ENCODE measurements at places on chromosomes 2 and 18.

- no peak for DNase-seq
These were observed 57.9 kb downstream of the FAM171B start for GRCh38 chr2:186751790-186752189.

DNA sequence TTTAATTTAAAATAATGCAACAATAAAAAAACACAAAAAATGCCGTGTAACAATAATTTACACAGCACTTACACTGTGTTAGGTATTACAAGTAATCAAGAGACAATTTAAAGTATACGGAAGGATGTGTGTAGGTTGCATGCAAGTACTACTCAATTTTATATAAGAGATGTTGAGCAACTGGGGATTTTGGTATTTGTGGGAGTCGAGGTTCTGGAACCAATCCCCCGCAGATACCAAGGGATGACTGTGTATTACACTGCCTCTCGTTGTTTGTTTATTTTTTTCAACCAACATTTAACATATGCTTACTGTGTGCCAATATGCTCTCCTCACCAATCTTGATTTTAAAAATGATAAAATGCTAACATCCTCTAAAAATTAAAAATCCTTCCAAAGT lies 24.8 kb downstream of the MAP3K2 start:
- no peak for DNase-seq

DNA sequence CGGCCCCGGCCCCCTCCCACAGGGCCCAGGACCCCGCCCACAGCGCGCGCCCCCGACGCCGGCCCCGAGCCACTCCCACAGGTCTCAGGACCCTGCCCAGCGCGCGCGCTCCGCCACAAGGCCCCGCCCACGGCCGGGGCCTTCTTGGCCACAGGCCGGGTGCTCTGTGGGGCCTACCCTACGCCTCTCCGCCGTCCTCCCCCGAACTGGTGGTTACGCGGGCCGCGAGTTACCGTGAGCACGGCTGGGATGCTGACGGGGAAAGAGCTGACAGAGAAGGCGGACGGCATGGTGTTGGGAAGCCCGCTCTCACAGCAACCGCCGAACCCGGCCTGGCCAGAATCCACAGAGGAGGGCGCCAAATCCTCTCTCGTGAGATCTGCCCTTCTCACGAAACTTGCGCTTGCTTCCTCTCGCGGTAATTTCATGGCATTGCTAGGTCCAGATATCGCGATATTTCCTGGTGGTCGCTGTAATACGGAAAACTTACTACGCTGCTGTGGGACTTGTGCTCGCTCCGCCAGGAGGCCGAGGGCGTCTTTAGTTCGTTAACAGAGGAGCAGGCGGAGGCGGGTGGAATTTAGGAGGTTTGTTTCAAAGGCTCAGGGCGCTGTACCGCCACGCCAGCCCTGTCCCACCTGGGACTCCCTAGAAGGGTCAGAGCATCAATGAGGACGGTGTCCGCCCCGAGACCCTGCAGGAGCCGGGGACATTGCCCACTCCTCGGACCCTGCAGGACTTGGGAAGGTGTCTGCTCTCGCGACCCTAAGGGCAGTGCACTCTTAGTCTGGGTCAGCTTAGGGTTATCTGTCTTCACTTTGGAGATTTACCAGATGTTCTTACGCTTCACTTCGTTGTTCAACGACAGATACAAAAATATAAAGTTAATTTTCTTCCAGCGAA lies at the start of gene TMEM18:
Gene TMEM18, minus strand, starts transcription at position 351 of the 903 bp plus-strand sequence. Its CDS starts 61 bp downstream, at position 290.
- peak; percentile 95 for DNase-seq

DNA sequence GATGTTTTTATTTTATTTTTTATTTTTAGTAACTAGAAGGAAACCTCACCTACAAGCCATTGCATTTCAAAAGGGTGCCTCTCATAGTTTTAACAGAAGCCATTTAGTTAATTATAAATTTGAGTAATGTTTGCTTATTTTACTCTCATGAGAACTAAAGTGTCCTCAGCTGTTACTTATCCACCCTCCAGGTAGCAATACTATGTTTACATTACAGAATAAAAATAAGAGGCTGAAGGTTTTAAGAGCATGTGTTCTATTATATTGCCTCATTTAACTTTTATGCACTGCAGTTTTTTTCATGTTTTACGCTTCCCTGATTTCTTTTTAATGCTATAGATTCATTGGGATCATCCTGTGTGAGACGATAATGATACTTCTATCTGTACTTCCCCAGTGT lies 235.5 kb downstream of the THSD7B start:
- DNase-seq, result no peak

DNA sequence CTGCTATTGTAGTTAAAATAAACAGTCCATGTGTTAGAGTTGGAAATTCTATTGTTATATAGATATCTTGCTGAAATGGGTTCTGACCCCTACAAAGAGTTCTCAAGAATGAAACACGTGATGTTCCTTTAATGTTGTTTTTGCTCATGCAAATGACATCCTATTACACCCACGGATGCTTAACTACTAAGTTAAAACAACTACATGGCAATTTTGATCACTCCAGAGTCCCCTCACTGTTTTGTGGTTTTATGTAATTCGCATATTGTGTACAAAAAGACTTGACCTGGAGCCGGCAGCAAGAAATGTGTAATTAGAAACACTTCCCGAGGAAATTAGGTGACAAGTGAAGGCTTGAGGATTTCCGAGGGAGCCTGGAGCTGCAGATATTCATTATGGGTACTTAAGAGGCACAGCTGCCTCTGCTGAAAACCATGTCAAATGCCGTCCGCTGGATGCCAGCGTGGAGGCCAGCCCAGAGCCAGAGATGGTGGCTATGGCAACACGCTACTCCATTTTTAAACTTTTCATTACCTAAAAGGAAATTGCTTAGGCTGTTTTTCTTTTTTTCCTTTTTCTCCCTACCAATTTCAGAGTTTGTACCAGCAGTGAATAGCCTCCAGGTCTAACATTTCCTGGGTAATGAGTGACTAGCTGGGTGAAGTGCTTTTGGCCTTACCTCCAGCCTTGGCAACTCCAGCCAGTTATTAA lies 21.0 kb upstream of the CABLES1 start:
- no peak for DNase-seq

DNA sequence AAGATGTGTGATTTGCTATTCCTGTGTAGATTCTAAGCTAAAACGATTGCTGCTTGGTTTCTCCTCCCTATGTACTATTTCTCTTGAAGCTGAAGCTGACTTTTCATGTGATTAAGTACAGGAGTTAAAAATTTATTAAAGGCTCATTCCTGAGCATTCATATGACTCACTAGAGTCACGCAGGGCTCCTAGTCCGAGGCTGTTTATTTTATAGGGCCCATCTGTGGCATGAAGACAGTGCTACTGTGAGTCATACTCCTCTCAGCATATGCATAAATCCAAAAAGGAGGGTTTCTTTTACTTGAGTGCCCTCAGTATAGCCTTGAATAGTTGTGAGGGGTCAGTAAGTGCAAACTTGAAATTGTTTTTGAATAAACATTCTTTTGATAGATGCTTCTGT lies 378.8 kb downstream of the PTPRM start:
- no peak for DNase-seq

DNA sequence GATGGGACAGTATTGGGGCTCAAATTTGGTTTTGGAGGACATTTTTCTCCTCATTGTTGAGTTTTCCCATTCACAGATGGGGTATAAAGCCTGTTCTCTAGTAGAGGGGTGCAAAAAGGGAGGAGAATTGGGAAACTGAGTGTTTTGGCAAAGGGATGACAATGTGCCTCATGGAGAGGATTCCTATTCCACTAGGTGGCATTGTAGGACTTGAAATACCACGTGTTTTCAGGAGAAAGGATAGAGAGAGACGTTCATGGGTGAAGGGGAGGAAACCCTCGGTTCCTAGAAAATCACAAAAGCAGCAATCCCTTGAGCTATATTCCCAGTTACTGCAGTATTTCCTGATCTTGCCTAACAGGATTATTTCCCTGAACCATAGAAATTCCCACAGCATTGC lies 113.7 kb upstream of the SRD5A2 start:
- DNase-seq, result no peak

DNA sequence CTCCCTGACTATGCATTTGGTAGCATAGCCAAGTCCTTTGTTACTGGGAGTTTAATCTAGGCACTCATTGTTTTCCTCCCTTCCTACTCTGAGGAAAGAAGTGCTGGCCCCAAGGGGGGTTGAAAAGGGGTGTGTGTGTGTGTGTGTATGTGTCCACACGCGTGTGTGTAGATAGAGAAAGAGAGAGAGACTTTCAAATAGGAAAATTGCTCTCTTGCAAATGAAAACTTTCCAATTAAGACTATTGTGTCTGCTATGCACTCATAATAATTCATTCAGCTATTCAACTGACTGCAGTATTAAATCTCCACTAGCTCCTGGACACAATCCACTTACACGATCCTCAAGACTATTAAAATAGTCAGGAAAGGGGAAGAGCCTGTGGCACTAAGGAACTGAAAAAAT lies 92.9 kb upstream of the CSRNP3 start:
- no peak for DNase-seq

DNA sequence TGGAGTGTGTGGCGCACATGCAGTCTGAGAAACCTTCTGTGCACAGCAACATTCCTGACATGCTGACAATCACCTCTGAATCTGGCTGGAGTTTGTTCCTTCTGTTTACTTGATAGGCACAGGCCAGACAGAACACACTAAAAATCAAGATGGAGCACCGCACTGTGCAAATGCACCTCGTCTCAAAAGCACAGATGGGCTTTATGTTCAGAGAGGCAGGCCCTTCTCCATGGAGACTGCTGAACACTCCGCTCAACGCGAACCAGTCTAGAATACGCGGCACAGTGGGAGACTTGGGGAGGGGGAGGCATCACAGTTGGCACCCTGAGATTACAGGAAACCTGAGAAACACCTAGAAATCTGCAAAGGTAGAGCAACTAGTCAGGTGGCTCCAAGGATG lies 58.4 kb upstream of the DNMT3A start:
- no peak for DNase-seq

DNA sequence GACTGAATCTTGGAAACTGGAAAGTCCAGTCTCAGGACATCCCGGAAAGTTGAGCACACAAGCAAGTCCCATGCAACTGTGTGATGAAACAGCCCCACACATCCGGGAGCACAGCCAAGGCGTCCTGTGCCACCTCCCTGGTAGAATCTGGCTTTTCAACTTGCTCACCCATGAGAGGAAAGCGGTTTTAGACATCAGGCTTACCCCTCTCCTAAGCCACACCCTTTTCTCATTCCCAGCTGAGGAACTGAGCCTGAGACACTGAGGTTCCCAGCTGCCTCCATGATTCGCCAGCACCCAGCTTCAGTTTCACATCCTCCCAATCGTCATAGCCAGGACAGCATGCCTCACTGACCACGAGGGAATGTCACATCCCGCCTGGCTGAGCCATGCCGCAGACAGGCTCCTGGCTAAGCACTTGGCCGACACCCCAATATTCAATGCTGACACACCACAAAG lies 60.3 kb downstream of the STEAP3 start:
- DNase-seq, result no peak

DNA sequence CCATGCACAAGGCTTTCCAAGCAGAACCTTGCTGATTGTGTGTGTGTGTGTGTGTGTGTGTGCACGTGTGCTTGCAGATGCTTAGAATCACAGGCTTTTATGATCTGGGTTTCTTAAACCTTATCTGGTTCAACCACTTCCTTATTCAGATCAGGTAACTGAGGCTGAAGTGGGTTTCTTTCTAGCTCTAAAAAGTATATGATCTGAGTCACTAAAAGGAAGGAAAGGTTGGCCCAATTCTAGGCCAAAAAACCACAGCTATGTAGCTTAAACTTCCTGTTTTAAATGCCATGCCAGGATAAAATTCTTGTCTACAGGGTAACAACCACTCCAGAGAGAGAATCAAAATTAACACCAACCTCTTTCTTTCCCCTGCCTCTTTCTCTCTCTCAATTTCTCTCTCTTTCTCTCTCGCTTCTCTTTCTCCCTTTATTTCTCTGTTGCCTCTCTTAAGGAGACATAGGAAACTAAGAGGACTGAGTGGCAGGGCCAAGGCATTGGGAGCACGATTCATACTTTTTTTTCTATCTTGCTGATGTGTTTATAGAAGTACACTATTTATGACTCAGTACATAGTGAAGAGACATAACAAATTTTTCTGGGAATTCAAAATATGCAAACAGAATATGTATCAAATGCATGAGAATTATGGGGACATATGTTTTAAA lies 140.3 kb downstream of the TRIB2 start:
- peak; percentile 76 for DNase-seq

DNA sequence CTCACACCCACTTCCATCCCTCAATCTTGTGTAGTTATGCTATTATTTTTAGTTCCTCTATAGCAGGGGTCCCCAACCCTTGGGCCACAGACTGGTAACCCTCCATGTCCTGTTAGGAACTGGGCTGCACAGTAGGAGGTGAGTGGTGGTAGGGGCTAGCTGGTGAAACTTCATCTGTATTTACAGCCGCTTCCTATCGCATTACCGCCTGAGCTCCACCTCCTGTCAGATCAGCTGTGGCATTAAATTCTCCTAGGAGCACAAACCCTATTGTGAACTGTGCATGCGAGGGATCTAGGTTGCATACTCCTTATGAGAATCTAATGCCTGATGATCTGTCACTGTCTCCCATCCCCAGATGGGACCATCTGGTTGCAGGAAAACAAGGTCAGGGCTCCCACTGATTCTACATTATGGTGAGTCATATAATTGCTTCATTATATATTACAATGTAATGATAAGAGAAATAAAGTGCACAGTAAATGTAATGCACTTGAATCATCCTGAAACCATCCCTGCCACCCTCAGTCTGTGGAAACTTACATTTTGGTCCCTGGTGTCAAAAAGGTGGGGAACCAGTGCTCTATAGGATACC lies 1.6 kb upstream of the RAB11FIP5 start:
- no peak for DNase-seq

DNA sequence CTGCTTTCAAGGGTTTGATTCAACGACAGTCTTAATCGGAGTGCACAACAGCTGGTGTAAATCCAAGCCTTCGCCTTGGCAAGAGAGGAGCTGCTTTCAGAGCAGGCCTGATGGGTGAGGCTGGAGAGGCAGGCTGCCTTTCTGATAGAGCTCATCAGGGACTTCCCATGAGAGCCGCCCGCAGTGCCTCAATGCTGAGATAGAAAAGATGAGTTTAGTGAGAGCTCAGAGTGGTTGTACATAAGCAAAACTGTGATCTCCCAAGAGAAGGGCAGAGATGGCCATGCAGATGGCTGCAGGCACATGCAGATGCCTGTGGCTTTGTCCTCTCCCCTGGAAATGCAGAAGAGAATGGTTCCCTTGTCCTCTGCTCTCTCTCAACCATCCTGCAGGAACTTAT lies 122.1 kb downstream of the ARL4C start:
- no peak for DNase-seq

DNA sequence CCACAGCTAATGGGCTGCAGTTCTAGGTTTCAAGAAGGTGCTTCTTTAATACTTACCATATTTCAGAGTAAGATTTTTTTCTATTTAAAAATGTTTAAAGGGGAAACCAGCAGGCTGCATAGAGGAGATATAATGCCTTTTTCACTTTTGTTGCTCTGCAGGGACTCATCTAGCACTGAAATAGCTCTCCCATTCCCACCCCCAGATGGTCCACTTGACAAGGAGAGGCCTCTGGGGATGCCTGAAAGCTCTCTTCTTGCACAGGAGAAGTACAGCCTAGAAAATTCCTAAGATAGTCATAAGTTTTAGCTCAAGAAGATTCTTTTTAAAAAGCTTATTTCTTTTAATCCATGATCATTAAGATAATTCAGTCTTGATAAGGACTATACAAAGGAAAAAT lies 126.4 kb downstream of the CDH2 start:
- no peak for DNase-seq

GRCh38 chr2:68878753-68879152 lies 7.6 kb upstream of the BMP10 start:
- no peak for DNase-seq
